ENCODE measurements at places on chromosomes 1 and 21.

GRCh38 chr1:91879733-91880132, 6.2 kb downstream of the TGFBR3 start:
- no peak for DNase-seq

DNA sequence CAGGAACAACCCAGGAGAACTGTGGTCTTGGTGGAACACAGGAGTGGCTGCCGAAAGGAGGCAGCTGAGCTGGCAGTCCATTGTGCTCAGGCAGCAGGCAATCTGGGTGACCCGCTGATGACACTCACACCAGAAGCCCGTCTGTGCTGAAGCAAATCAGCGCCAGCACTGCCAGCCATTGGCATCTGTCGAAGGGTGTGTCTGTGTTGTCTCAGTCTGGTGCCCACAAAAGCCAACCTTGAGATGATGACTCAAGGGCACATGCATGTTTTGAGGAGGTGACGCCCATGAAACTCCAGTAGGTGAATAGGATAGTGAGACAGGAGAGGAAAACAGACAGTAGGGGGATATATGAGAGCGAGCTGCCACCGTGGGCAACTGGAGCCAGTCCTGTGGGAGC, 167.3 kb downstream of the KAZN start:
- DNase-seq: no peak

DNA sequence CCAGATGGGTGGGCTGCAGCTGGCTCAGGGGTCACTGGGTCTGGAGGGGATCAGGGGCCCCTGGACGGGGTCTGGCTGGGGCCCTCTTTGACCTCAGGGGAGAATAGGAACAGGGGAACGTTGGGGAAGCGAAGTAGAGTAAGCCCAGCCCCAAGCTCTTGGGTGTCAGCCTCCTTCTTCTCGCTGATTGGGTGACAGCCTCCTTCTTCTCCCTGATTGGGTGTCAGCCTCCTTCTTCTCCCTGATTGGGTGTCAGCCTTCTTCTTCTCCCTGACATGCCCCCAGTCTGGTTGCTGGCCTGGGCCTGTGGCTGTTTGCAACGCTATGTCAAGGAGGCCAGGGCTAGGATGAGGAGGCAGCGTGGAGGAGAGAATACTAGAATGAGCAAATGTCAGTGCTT, 76.7 kb upstream of the CASZ1 start:
- DNase-seq: no peak

GRCh38 chr21:34133392-34133791, 60.0 kb downstream of the MRPS6 start:
- no peak for DNase-seq

GRCh38 chr1:184752656-184753055, 2.0 kb downstream of the EDEM3 start:
- DNase-seq: no peak

GRCh38 chr1:167904652-167905130, 9.2 kb downstream of the ADCY10 start:
- no peak for DNase-seq

DNA sequence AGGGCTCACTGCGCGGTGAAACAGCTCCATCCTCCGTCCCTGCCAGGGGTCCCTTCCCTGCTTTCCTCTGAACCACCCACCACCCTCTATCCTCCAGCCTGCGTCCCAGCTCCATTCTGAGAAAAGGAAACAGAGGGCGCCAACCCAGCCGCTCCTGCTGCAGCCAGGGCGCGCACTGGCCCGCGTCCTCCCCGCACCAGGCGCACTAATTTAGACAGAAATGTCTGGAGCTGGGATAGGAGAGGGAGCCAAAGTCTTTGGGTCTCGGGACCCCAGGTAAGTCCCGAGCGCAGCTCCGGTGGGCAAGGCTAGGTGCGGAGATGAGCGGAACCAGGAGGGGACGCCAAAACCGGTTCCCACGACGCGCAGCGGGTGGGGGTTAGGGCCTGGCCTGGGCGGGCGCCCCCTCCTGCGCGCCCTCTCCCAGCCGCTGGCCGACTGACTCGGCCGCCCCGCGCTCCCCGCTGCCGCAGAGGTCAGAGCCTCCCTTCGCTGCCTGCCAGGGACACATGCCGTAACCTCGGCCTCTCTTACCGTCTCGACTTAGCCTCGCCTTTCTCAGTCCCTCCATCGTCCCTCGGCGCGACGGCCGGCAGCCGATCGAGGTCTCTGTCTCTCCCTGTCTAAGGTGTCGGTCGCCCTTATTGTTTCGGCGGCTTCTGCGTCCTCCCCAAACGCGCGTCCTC, 2.0 kb downstream of the CAMK2N1 start:
- DNase-seq: no peak

- DNase-seq: no peak
Measured at GRCh38 chr1:166597516-166597915, 241.8 kb upstream of the POGK start.

DNA sequence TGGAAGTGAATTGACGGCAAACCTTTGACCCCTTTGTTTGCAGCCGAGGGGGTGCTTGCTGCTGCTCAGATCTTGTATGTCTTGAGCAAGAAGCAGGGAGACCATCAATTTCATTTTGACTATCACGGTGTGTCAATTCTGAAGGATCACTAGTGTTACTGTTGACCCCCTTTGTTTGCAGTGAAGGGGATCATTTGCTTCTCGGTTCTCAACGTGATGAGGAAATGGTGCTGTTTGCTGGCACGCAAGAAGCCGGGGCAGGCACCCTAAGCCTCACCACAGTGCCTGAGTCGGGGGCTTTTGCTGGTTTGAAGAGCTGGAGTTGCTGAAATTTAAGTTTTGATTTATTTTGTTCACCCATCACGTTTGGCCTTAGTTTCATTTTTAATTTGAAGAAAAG, 7.5 kb downstream of the RBM15 start:
- no peak for DNase-seq

DNA sequence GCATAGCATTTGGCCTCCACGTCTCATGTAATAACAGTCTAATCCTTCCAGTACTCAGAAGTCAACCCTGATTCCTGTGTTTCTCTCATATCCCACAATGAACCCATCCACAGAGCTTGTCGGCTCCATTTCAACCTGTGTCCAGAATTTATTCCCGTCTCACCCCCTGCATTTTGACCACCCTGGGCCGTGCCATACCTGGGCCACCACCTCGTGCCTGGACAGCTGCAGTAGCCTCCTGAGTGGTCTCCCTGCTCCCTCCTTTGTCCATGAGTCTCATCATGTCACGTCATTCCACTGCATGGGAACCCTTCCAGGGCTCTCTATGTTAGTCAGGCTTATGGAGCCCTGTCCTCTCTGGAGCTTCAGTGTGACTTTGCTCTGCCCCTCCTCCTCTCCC, 670.6 kb downstream of the PTPRU start:
- DNase-seq: no peak

DNA sequence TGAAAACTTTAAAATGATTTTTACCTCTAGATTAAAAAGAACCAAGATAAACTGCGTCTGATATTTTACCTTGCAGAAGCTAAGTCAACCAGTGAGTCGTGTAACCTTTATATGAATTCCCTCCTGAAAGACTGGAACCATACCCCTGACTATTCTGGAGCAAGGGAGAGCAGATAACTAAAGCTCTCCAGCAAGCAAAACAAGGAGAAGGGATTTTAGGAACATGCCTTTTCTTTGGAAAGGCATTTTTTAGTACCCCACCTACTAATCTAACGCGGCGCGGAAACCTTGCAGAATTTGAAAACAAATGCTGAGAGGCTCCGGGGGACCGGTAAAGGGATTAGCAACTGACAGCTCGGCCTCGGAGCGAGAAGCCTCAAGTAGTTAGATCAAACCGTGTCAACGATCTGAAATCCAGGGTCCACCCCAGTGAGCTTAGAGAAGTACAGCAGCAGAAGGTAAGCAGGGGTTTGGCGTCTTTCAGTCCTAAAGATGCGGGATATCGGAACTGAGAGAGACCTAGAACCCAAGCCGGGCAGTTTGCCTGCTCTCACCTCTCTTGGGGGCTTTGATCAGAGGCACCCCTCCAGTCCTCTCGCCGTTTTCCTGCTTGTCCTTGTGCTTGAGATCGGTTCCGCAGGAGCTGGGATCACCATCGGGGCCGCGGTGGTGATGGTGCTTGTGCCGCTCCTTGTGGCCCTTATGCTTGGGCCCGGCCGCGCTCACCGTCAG, 954 bp downstream of the RSBN1 start:
- DNase-seq: no peak

DNA sequence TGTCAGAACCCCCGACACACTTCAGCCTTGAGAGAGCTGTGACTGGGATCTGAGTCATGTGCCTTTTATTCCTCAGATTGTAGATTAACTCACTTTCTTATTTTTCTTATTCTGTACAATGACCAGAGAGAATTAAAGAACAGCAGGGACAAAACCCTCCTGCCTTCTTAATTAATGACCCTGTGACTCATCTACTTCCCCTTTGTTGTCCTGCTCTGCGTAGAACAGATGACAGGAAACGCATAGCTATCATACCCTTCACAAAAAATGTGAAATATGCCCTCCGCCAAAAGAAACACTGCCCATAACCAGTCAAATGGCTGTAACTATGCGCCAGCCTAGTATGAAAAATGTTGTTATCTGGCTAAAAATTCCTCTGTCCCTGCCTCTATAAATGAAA, 9.1 kb upstream of the PADI2 start:
- DNase-seq: peak; percentile 50

DNA sequence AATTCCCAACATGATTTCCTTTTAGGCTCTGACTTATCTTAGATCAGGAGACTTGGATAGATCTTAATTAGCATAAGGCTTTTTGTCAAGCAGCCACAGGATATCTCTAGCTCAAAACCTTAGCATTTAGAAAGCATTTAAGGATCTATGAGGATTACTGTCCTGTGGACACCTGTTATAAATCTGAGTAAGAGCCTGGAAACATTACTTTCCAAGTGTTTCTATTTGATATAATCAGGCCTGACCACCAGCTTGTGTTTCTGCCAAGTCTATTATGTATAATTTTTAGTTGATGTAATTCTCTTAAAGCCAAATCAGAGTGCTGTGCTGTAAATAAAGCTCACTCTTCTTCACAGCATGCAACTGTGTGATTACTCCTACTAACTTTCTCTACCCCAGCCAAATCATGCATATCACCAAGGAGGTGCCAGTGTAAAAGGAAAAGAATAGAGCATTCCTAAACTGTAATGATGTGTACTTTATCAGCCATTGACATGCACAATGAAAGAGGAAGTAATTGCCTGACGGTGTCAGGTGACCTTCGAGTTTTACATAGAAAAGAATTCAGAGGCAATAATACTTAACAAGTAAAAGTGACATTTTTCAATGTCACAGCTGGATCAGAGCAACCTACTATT, 309.9 kb upstream of the PRMT6 start:
- no peak for DNase-seq

DNA sequence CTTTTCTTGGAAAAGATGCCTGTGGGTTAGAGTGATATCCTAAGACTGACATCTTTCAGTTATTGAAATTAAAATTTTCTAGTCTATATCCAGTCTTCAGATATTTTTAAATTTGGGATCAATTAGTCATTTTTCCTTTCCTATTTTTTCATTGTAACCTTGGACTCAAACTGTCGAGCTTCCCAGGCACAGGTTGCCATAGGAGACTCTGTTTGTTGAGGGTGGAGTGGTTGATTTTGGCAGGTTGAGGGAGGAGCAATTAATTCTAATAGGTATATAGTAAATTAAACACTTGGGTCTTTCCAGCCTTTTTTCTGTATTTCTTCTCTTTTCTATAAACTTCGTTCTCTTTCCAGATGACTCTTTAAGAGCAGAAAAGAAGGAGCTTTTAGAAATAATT, 326.8 kb downstream of the ASTN1 start:
- DNase-seq: no peak

DNA sequence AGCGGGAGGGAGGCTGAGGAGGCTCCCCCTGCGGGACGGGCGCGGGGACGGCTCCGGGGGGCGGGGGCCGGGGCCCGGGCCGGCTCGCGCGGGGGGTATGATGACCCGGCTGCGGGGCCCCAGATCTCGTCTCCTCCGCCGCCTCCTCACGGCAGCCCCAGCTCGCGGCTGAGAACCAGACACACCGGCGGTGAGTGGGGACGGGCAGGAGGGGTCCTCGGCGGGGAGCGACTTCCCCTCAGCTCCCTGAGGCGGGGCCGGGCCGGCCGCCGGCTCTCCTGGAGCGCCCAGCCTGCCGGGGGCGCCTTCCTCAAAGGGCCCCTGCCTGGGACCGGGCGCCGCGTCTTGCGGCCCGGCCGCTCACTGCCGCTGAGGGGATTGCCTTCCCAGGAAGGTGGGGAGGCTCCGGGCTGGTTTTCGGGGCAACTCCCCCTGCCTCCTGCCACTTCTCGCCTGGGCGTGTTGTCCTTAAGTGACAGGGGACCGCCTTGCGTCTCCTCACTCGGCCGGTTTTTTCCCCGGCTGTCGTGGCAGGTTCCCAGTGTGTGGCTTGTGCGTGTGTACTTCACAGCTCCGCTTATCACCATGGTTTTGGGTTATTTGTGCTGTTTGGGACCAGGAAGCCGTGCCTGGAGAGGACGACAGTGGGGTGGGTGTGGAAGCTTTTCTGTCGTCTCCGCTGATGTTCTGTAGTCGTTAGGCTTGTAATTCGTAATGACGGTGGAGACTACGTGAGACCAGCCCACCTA, 800 bp downstream of the HIPK1 start:
- no peak for DNase-seq

DNA sequence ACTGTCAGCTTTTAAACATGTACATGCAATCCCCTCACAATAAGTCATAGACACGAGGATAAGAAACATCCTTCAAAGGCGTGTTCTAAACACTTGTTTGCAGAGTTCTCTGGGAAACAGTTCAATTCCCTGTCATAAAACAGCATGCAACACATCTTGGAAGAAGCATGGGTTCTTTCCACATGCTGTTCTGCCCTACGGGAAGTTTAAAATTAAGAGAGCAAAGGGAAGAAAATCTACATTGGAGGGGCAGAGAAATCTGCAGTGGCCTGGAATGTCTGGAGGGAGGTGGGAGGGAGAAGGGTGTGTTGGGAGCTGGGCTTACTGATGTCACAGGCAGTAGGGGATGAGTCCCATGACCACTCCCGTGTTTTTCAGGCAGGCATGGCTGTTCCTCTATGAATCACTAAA, 98.3 kb upstream of the SLC2A1 start:
- no peak for DNase-seq

DNA sequence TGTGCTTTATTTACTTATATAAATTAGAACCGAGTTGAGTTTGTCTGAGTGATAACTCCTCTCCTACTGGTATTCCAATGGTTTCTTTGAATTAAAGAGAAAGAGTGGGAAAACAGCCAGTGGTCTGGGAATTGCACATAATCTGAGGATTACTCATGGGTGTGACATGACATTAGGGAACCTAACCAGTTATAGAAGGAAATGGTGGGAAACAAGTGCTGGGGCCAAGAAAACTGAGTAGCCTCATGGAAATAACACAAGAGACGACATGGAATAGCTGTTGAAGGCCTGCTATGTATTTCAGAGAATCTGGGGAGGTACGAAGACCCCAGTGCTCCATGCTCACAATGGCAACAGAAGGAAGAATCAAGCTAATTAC, 41.8 kb upstream of the LRRC52 start:
- no peak for DNase-seq

GRCh38 chr1:8685463-8685862, 132.0 kb downstream of the RERE start:
- DNase-seq: no peak

- no peak for DNase-seq
Measured at GRCh38 chr21:39007532-39007931, 175.7 kb downstream of the PSMG1 start.

GRCh38 chr1:186799689-186800054, 29.1 kb upstream of the PLA2G4A start:
- no peak for DNase-seq

GRCh38 chr1:10606064-10606463, 131.3 kb downstream of the PEX14 start:
- no peak for DNase-seq

- DNase-seq: no peak
Measured at GRCh38 chr1:185059950-185060571, 14.7 kb downstream of the RNF2 start.

GRCh38 chr1:45802343-45803298, 791 bp upstream of the MAST2 start:
- DNase-seq: peak; percentile 77
